ENCODE measurements at places on chromosomes 5 and 9. TPM values are rescaled to one million over a fixed set of nuclear protein-coding genes. Genes with fewer than 3 reads are reported as not detected.

The SOX30 gene
- total RNA-seq: 0.16 TPM

The TRAF1 gene
- 6.2 TPM for total RNA-seq

The RELL2 gene
- 4.0 TPM for total RNA-seq

The PPP3R2 gene
- 0.82 TPM for total RNA-seq

The DIPK1B gene
- total RNA-seq: 26.2 TPM

The DOK3 gene
- 4.8 TPM for total RNA-seq

The PCDHGB3 gene
- total RNA-seq: 14.2 TPM

The TYRP1 gene
- total RNA-seq: 326 TPM

The BTNL9 gene
- total RNA-seq: 4.7 TPM

The TMEM252 gene
- not detected for total RNA-seq

The PCDHGA12 gene
- 12.6 TPM for total RNA-seq

The APBA1 gene
- 24.6 TPM for total RNA-seq

The PAEP gene
- total RNA-seq: not detected

The LECT2 gene
- total RNA-seq: not detected

The SURF6 gene
- total RNA-seq: 20.2 TPM

The ADCY2 gene
- 17.5 TPM for total RNA-seq

The DBN1 gene
- total RNA-seq: 132 TPM

The IFNA21 gene
- not detected for total RNA-seq

The SPATA6L gene
- 4.7 TPM for total RNA-seq

The SPINK13 gene
- not detected for total RNA-seq

The ANAPC2 gene
- total RNA-seq: 42.9 TPM

The CRAT gene
- 23.3 TPM for total RNA-seq

The BHMT2 gene
- total RNA-seq: 7.5 TPM

The ADRA1B gene
- total RNA-seq: 1.8 TPM

The CAPSL gene
- total RNA-seq: not detected

The FOXD4L3 gene
- total RNA-seq: not detected
